ENCODE measurements at places on chromosomes 1 and 21.

GRCh38 chr1:4312024-4312423 lies 342.4 kb upstream of the AJAP1 start:
- no peak for DNase-seq

- no peak for DNase-seq
Observed at GRCh38 chr1:210294999-210295745, 33.5 kb upstream of the HHAT start.

DNA sequence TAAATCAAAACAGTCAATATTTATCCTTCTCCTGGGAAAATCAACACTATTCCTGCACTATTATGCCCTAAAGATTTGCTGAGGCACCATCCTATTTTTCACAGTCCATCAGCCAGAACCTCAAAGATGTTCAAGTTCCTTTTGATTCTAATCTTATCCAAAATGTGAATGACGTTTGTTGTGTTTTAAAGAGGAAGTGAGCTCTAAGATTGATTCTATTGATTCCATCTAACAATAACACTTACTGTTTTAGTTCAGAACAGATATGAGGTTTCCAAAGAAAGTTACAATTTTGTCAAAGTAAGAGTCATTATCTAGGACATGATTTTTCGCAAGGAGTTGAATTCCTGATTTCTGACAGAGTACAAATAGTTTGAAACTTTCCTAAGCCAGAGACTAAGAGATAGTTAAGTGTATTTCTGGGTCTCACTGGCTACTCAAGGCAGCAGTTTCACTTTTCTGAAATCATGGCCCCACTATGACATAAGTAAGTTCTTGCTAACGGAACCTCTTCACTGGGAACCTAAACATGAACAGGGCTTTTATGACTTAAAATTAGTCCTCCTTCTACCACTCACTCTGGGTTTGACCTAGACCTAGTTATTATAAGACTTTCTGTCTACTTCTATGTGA lies 84.7 kb downstream of the LHX9 start:
- no peak for DNase-seq

- DNase-seq = no peak
Observed at GRCh38 chr1:205371871-205372660, 15.3 kb upstream of the KLHDC8A start.

- no peak for DNase-seq
Observed at GRCh38 chr1:182622901-182623528, 18.8 kb upstream of the RGS16 start.

DNA sequence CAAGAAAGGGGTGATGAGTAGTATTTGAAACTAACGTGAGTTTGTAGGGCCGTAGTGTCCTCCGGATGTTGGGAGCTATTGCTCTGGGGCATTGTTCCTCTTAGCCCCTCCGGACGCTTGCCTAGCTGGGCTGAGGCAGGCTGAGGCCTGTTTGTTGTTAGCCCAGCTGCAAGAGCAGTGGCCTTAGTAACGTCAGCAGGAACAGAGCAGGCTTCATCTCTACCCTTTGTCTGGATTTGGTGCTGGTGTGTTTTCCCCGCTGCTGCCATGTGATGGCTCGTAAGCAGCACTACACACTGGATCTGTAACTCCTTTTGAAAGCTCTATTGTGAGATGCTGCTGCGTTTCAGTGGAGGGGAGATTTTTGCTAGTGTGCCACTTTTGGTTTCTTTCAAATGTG lies 57.6 kb downstream of the DNM3 start:
- DNase-seq = no peak

DNA sequence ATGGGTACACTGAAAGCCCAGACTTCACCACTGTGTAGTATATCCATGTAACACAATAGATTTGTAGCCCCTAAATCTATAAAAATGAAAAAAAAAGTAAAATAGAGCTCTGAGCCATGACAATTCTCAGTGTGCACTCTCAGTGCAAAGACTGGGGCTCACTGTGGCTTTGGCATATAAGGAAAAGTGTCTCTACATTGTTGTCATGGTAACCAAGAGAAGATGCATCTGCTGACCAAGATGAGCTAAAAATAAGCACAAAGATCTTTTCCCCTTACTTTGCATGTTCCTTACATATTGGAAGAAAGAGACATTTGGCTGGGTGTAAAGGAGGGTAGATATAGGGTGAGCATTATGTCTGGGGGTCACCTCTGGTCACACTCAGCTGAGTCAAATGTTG lies 12.0 kb downstream of the PGLYRP4 start:
- DNase-seq = no peak

- no peak for DNase-seq
Observed at GRCh38 chr1:242788771-242789170, 264.3 kb upstream of the PLD5 start.

DNA sequence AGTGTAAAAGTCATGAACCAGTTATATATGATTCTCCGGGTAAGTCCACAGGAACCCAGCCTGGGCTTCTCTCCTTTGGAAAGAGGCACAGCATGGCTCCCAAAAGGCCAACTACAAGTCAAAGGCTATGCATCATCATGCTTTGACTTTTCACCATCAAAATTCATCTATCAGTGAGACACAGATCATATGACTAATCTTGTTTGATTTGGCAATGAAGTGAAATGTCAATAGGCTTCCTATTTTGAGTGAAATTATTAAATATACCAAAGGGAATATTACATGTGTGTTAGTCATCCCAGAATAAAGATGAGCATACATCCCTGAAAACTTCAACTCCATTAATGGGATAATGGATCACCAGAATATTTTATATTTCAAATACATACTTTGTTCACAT lies 83.5 kb upstream of the ADGRL2 start:
- no peak for DNase-seq

- DNase-seq = no peak
Observed at GRCh38 chr1:7589080-7589735, 181.9 kb upstream of the VAMP3 start.

GRCh38 chr1:228471762-228472398 lies 15.3 kb upstream of the RNF187 start:
- DNase-seq = no peak

- no peak for DNase-seq
Observed at GRCh38 chr21:45356251-45356650, 48.7 kb upstream of the COL18A1 start.

GRCh38 chr1:33096363-33097005 lies 15.5 kb downstream of the AZIN2 start:
- no peak for DNase-seq

- no peak for DNase-seq
Observed at GRCh38 chr1:94773931-94774422, 46.2 kb upstream of the SLC44A3 start.

DNA sequence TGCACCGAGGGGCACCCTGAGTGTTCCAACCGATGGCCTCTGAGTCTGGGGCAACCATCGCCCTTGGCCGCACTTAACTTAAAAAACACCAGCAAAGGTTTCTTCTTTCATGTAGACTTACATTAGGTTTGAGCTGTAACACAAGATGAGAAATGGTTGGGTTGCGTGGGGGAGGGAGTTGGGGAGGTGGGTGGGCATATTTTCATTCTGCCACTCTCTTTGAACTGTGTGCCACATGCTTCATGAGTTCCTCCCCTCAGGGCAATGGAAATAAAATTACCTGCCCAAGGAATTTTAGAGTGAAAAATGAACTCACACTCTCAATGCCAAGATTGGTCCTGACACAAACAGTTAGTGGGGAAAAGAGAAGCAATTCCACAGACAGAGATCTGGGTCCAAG lies 430.1 kb upstream of the USP24 start:
- DNase-seq = no peak

DNA sequence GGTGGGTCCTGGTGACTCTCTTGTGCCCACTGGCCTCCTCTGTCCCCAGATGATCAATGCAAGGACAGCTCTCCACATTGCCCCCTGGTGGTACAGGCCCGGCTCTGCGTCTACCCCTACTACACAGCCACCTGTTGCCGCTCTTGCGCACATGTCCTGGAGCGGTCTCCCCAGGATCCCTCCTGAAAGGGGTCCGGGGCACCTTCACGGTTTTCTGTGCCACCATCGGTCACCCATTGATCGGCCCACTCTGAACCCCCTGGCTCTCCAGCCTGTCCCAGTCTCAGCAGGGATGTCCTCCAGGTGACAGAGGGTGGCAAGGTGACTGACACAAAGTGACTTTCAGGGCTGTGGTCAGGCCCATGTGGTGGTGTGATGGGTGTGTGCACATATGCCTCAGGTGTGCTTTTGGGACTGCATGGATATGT lies 10.8 kb downstream of the ADAMTSL4 start:
- no peak for DNase-seq

- no peak for DNase-seq
Observed at GRCh38 chr1:103230061-103230460, 121.7 kb upstream of the COL11A1 start.

GRCh38 chr1:20883766-20884165 lies 96.7 kb upstream of the HP1BP3 start:
- DNase-seq = no peak

DNA sequence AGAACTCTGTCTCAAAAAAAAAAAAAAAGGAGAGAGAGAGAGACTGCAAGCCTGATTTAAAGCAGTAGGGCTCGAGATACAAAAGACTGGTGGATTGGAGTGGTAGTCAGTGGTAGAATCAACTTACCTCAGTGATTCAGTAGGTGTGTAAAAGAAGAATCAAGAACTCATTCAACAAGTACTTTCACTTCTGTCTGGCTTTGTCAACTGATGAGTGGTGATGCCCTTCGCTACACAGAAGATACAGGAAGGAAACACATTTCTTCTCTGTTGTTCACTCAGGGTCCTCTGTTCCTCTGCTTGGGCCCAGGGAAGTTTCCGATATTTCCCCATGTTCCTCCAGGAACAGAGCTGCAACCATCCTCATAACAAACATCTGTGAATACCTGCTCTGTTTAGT lies 68.6 kb upstream of the COG2 start:
- DNase-seq = no peak

- DNase-seq = no peak
Observed at GRCh38 chr1:182643699-182644098, 39.5 kb upstream of the RGS16 start.

DNA sequence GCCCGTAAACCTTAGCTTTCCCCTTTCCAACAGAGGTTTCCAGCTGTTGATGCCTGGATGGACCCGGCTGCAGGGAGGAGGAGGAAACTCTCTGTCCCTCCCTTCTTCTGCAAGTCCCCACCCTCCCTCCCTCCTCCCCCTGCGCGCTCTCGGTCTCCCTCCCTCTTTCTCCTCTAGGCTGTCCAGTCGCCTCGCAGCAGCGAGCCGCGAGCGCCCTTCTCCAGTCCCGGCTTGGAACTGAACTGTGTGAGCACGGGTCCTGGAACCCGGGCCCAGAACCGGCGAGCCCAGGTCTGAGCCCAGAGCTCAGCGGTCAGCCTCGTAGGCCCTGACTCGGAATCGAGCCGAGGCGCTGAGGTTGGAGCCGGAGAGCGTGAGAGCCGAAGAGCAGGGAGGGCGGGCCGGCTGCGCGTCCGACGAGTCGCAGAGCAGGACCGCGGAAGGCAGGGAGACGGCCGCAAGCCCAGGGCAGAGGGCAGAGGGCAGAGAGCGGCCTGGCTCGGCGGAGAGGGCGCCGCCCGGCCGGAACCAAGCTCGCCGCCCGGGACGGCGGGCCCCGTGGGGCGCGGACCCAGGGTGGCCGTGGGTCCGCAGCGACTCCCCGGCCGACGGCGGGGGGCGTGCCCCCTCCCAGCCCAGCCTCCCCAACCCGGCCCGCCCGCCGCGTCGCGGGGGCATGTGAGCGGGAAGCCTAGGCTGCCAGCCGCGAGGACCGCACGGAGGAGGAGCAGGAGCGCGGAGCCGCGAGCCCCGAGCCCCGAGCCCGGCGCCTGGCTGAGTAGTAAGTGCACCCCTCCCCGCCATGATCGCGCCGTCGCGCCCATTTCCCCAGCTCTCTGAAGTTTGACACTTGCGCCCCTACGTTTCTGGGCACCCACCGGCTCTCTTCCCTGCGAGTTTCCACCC lies at the start of gene SOX13:
SOX13 (plus strand) TSS at position 185 of the 906 bp plus-strand sequence. CDS start 39,801 bp downstream, outside the sequence.
- no peak for DNase-seq

DNA sequence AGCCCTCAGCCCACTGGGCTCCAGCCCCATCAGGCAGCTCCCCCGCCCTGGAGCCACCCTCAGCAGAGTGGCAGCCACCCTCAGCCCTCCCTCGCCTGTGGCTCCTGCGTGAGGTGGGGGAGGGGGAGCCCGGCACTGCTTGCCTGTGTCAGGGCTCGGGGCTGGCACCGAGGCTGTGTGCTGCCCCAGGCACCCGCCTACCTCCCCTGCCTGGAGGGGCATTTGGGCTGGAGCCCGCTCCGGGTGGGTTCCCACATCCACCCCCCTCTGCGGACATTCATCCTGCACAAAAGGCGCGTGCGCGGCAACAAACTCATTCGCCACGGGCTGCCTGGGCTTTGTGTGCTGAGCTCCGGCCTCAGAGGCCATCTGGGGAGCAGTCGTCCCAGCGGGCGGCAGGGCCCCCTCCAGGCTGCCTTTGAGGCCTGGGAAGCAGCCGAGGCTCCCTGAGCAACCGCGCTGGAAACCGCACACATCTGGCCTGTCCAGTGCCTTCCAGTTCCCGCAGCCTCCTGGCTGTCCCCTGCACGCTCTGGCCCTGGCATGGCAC lies 12.6 kb upstream of the TNFRSF14 start:
- DNase-seq = no peak

- DNase-seq = no peak
Observed at GRCh38 chr1:161747801-161748200, 1.8 kb upstream of the DUSP12 start.

DNA sequence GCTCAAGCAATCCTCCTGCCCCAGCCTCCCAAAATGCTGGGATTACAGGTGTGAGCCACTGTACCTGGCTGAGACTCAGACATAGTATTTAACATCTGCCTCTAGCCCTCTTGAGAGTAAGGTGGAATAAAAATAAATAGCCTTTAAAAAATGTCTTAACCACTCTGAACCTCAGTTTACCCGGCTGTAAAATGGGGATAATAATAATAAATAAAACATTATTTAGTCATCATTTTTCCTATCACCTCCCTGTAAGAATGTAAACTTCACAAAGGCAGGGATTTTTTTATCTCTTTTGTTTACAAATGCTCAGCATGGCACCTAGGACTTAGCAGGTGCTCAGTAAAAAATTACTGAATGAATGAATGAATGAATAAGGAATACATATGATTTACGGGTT lies 17.2 kb downstream of the EPHB2 start:
- no peak for DNase-seq

DNA sequence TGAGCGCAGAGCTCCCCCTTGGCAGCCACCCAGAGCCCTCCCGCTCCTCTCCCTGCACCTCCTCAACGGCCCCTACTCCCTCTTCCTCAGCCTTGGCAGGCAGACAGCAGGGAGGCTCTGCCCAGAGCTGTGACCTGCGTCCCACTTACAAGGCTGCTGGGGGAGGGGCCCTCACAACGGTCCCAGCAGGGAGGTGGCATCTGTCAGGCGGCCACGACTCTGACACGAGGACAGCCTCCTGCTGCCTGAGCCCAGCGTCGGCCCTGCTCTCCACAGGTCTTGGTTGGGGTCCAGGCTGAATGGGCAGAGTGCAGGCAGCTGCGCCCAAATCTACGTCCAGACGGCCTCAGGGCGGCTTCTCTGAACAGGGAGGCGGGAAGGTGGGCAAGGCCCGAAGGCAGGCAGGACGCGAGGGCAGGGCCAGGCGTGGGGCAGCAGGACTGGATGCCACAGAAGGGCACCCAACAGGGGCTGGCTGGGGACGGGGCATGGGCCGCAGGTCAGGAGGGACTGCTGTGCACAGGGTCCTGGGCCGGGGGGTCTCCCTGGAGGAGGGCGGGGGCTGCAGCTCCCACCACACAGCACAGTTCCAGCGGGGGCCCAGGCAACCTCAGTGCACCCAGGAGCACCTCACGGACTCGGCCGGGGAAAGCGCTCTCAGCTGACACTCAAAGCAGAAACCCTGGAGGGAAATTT lies 7.5 kb downstream of the SLC19A1 start:
- DNase-seq = no peak
